Common myeloid progenitor, CD34-positive (primary cell): ENCODE measurements at places on chromosomes 7 and 10.
A peak's percentile ranks its signal among the peaks of the same experiment; 100 is the strongest.

DNA sequence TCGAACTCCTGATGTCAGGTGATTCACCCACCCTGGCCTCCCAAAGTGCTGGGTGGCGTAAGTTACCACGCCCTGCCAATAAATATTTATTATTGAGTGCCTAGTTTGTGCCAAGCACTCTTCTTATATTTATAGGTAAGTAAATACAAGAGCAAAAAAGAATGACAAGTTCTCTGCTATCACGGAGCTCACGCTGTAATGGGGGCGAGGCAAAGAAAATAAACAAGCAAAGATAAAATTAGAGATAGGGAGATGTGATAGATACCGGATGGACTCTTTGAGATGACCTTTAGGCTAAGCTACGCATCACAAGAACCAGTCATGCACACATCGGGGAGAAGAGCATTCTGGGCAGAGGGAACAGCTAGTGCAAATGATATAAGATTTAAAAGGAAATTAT lies 46.3 kb downstream of the GCC1 start:
- no peak for DNase-seq

DNA sequence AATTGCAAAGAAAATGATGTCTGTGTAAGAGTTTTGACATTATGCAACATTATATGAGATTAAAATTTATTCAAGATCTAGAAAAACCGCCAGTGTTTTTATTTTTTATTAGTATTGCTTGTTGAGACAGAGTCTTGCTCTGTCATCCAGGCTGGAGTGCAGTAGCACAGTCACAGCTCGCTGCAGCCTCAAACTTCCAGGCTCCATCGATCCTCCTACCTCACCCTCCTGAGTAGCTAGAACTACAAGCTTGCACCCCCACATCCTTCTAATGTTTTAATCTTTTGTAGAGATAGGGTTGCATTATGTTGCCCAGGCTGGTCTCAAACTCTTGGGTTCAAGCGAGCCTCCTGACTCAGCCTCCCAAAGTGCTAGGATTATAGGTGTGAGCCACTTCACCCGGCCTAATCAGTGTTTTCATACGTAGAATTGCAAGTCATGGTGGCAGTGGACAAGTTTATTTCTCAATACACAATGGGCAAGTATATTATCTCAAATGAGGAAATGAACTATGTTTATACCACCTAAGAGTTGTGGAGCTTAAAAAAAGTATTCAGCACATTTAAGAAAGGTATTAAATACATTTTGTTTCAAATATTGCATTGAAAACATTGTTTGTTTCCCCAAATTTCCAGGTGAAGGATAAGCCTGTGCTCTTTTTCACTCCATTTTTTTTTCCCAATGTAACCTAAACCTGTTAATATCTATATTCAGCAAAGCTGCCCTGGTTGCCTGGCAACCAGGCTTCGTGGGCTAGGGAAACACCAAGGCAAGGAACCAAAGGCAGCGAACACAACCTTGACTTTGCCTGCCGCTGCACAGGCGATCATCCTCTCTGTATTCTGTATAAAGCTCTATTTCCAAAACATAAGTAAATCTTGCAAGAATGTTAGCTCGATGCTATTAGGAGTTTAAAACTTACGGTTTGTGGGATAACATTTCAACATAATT lies 163.9 kb downstream of the CACNB2 start:
- peak; percentile 73 for DNase-seq

DNA sequence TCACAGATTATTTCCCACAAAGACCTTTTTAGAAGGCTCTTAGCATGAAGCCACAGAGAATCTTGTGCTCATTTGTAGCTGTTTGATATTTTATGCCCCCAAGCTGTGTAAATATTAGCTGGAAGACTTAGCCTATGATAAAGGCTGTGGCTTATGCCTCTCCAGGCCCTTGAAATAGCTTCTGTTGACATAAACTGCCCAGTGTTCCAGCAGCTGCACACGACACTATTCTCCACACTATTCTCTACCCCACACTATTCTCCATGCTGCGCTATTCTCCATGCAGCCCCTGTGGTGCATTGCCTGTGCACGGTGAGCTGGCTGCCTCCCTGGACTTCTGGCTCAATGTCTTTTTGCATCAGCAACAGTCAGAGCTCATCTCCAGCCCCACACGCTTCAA lies 13.1 kb downstream of the DDC start:
- DNase-seq = no peak

DNA sequence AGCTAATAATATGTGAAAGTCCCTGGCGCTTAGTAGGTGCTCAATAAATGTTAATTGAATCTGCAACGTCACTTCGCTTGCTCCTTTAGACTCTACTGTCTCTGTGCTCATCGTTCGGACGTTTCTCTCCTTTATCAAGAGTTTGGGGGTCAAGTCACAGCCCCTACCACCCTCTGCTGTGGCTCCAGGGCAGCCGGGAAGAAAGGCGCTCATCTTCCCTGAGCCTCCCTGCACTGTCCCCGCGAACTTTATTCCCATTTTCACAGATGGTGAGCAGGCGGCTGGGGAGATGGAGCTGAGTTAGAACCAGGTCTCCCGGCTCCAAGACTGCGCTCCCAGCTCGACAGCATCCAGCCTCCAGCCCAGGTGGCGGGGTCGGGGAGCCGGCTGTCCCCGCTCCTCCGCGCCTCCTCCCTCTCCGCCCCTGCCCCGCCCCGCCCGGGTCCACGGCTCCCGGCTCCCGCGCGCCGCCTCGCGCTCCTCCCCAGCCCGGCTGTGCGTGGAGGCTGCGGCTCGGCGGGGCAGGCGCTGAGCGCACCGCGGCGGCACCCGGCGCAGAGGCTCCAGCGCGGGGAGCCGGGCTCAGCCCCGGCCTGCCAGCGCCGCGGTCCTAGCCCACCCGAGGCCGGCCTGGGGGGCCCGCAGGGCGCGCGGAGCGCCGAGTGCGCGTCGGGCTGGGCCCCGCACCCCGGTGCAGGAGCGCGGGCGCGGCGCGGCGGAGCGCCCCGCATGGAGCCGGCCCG lies at the start of gene CLEC2L:
CLEC2L (plus strand) TSS at position 487 of the 743 bp plus-strand sequence; CDS start at position 730, 243 bp downstream.
- peak; percentile 36 for DNase-seq

- DNase-seq = no peak
Observed at GRCh38 chr7:20165146-20165510, 52.1 kb downstream of the MACC1 start.
